ENCODE measurements at places on chromosomes 3 and 15.
A peak's percentile ranks its signal among the peaks of the same experiment; 100 is the strongest.

DNA sequence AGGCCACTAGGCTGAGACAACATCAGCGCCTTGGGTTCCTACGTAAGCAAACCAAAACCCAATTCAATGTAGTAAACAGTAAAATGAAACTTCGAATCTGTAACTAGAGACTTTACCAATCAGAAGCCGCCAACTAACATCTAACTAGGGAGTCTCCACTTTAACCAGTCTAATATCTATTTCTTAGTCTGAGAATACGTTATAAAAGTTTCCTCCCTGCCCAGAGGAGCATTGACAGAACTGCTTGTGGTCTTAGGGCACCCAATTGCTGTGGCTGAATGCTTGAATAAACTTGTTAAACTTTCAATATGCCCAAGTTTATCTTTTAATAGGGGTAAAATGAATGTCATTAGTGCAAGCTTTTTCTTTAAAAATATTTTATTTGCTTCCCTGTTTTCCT is 4.3 kb downstream of the CP start:
- no peak for DNase-seq

GRCh38 chr15:76282465-76282864 is 28.8 kb downstream of the ETFA start:
- DNase-seq, result no peak

- no peak for DNase-seq
These were observed 37.8 kb downstream of the MITF start for GRCh38 chr3:69776920-69777581.

DNA sequence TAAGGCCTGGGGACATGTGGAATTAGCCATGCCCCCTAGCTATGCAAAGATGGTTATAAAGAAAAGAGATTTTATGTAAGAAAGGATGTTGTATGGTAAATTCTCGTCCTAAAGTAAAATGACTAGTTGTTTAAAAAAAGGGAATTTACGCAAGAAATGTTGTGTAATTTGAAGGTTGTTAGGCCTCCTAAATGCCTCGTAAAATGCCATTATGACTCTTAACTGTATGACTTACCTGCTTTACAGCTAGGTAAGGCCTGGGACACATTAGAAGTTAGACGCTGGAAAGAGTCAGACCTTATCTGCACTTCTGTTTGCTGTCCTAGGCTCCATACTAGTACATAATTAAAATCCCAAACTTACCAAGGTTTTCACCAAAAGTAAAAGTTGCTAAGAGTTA is 17.5 kb upstream of the HHATL start:
- no peak for DNase-seq

GRCh38 chr15:79193103-79193502 is 89.4 kb upstream of the ANKRD34C start:
- DNase-seq, result no peak

DNA sequence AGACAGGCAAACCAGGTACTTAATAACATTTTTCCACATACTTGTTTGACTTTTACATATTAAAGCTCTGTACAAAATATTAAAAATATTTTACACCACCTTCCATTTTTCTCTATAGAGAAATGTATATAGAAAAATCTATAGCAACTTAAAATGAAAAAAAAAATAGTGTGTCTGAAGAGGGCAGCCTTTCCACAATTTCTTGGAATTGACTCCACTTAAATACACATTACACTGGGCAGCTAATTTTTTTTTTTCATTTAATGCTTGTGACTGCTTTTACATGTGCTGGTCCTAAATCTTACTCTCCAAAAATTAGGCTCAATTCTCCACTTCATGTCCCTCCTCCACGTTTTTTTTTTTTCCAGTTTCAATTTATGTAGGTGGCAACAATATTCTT is 427.0 kb upstream of the RBMS3 start:
- no peak for DNase-seq

DNA sequence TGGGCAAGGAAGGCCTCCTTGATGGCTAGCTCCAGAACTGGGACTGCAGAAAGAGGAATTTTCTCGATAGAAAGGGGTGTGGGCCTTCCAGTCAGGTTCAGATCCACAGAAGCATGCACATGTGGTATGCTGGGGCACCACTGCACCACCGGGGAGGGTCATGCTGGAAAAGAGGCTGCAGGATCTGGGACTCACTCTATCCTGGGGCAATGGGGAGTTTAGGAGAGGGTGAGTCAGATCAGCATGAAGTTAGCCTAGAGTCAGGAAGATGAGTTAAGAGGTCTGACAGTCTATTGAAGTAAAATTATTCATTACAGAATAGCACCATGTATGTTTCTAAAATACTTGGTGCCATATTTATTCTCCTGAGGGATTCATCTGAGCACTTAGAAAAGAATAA is 130.2 kb upstream of the TOPAZ1 start:
- no peak for DNase-seq

- DNase-seq, result no peak
These were observed 28.6 kb downstream of the PLD1 start for GRCh38 chr3:171781711-171782127.

GRCh38 chr3:8603115-8603710 is 41.4 kb downstream of the SSUH2 start:
- no peak for DNase-seq

DNA sequence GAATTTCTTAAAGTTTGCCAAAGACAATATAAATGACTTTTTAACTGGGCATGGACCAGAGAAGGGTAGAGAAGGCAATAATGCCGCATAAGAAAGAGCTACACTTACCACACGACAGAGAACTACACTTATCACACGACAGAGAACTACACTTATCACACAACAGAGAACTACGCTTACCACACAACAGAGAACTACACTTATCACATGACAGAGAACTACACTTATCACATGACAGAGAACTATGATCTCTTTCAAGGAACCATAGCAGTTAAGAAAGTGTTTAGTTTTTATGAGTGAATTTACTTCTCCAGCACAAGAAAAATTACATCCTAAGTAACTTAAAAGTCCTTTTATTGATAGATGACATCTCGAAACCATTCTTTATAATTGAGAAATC is 32.0 kb downstream of the DCUN1D1 start:
- no peak for DNase-seq

DNA sequence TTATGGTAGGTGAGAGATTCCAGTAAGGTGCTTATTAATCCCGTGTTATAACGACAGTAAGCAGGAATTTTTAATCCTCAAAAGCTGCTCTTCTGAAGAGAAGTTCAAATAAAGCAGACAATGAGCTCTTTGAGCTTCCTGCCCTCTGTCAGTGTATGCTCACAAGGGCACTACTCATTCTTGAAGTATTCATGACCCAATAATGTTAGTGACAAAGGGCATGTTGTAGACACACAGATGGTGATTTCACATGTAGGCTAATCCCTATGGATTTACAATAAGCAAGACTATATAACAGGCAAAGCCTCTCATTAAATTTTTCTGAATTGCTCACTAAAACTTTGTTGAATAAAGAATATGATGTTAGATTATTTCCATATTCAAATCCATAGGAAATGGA is 578.6 kb downstream of the RSL24D1 start:
- no peak for DNase-seq

DNA sequence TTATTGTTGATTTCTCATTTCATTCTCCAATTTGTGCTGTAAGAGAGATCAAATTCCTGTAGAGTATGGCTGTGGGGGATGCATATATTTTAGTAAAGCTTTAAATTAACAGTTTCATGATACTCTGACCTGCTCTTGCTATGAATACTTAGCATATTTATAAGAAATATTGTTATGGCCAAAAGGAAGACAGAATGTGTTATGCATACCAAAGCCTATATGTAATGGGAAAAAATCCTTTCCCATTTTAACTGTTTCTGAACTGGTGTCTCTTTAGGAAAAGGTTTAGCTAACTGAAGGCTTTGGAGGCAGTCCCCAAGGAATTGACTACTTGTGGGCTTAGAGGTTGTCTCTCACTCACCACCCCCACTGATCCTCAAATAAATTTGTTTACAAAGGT is 59.2 kb downstream of the CADPS start:
- DNase-seq, result no peak

- peak; percentile 18 for DNase-seq
These were observed 26.4 kb upstream of the PDE8A start for GRCh38 chr15:84955089-84955848.

GRCh38 chr3:15267502-15267901 is 61.5 kb downstream of the CAPN7 start:
- DNase-seq, result no peak

- DNase-seq, result no peak
These were observed 18.3 kb downstream of the MSL2 start for GRCh38 chr3:136177876-136178275.

DNA sequence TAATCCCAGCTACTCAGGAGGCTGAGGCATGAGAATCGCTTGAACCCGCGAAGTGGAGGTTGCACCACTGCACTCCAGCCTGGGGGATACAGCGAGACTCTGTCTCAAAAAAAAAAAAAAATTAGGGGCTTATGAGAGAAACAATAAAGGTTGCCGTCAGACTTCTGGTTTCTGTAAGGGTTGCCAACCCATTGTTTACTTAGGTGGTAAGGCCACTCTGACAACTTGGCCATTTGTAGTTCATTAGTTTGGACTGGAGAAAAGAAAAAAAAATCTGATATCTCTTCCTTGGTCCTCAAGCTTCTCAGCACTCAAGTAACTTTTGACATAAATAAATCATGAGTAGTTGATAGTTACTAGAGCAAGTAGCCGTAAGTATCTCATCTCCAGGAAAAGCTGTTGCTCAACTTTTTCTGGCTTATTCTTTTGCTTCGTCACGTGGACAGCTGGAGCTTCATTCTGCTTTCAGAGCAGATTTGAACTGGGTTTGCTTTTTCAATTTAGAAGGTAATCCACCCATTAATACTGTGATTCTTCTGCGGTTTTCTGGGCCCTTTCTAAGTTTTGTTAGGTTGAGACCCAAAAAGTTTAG is 9.4 kb downstream of the SNX1 start:
- DNase-seq, result no peak

DNA sequence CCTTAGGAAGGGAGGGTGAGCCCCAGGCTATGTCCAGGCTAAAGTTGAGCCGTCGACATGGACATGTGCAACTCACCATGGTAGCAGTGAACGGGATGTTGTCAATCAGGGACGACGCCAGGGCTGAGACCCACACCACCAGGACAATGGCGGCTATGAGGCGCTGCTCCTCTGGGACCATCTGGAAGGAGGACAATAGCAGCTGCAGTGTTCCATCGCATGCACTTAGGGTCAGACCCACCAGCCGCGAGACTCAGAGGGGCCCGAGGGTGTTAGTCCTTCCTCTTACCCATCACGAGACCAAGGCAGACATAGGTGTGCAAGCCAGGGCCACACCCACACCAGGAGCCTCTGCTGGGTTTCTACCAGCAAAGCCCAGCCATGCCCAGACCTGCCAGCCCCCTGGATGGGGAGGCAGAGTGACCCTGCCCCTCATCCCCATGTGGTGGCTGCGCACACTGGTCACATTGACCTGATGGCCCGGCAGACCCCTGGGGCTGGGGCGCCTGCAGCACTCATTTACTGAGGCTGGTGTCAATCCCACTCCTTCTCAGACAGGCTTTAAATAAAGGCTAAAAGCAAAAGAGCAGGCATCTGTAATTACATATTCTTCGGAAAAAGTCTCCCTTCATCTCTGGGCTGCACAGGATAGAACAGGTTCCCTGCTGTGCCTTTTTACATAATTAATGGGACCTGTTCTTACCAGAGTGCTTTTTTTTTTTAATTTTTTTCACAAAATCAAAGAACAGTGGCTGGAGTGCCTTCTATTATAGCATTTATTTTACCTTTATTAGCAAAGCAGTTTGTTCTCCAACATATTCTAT is 227.8 kb downstream of the OCA2 start:
- DNase-seq, result no peak

- DNase-seq, result no peak
These were observed 75.3 kb upstream of the HRH1 start for GRCh38 chr3:11078826-11079515.

DNA sequence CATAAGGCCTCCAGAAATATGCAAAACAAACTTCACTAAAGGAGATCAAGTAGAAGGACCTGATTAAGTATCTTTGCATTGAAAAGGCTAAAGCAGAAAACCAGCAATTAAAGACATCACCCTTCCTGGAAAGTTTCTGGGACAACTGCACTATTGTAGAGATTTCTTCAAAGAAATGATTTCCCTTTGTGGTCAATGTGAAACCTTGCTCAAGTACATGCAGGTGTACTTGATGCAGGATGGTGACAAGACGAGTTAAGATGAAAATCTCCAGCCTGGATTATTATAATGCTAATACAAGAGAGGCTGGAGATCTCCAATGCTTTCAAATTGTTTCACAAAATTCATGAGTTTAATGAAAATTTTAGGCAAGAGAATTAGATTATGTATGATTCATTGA is 208.4 kb downstream of the TIGIT start:
- DNase-seq, result no peak

DNA sequence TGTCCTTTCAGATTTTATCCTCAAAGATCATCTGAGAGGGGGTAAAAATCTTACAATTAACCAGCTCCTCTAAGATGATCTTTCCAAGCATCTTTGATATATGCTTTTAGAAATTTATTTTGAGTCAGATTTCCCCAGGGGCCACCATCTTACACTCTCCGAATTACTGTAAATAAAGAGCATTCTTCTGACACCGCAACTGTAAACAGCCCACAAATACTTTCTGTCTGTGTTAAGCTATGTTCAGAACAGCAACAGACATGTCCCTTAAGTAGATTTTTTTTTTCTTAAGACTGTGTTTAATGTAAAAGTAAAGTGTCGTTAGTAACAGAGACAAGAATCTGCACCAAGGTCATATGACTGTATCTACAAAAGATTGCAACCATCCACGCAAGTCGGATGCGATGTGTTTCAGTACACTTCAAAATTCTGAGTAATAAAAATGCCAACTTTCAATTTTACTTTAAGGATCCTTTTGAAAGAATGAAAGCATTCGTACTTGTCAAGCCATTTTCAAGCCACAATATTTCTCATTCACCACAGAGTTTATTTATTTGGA is 159.0 kb upstream of the KCNH8 start:
- DNase-seq, result no peak

DNA sequence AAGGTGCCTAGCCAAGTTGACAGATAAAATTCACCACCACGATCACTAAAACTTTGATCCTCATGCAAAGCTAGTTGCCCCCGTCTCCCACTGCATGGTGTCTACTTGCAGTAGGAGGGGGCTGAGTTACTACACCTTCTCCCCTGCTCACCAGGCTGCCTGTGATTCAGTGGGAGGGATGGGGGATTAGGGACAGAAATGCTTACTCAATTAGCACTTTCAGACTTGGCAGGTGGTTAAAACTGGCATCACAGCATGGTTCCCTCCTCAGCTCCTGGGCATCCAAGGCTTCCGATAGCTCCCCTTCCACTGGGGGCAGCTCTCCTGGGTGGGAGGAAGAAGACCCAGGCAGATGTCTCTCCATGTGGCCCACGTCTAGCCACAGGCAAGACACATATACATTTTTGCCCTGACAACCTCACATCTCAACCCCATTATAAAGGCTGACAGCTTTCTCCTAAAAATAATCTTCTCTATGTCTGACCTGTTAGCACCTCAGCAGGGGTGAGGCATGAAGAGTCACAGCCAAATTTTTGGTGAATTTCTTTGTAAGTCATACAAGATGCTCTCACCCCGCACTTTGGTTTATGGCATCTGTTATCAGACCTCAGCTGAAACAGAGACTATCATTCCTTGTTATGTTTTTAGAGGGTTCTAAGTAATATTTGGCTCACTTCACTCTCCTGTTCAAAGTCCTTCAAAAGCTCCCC is 369.0 kb downstream of the SV2B start:
- no peak for DNase-seq

- DNase-seq, result no peak
These were observed 2.5 kb upstream of the GANC start for GRCh38 chr15:42270551-42270950.

Data from effector memory CD8-positive, alpha-beta T cell (primary cell).